Heart left ventricle (tissue), 16 donors: ENCODE measurements at places on chromosomes 6 and 20. TPM values are rescaled to one million over a fixed set of nuclear protein-coding genes. Genes with fewer than 3 reads are reported as not detected.
A peak's percentile ranks its signal among the peaks of the same experiment; 100 is the strongest.

ZNF451 gene
- 8.8 TPM for polyA plus RNA-seq

MRPS18B gene
- 219 TPM for polyA plus RNA-seq

GRCh38 chr6:107665382-107665781 lies 158.7 kb downstream of the SCML4 start:
- no peak for DNase-seq

DNA sequence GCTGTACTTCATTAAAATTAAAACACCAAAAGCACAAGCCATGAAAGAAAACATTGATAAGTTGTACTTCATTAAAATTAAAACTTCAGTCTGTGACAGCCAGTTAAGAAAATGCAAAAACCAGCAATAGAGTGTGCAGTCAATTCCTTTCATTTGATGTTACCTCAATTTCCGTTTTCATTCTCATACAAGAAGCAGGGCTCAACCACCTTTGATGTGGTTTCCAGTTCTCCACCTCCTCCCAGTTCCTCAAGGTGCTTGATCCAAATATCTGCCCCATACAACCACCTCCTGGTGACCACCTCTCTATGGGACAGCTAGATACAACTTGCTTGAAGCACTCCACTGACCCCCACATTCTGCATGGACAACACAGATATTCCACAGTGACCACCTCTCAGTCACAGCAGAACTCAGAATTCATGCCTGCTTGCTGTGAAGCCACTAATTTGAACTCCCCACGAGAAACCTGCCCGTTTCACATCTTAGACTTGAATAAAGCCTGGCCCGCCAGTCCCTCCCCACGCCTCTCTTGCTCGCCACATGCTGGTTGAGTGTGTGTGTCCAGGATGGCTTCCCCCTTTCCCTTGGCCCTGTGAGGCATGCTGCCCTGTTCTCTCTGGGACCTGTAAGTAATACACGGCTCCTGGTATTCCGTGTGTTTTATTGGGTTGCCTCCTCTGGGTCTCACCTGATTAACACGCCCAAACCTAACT lies 66.1 kb downstream of the FAM50B start:
- no peak for DNase-seq

GRCh38 chr6:166440729-166441128 lies 58.0 kb upstream of the MPC1 start:
- DNase-seq, result no peak

CCHCR1 gene
- 10.0 TPM for polyA plus RNA-seq

- DNase-seq, result no peak
These were observed 47.7 kb downstream of the COL19A1 start for GRCh38 chr6:69914015-69914485.

- no peak for DNase-seq
These were observed 73.0 kb downstream of the SLX4IP start for GRCh38 chr20:10508060-10508459.

HTR1E gene
- not detected for polyA plus RNA-seq

KCNQ2 gene
- polyA plus RNA-seq, result not detected

OPRL1 gene
- polyA plus RNA-seq, result 0.21 TPM

DNA sequence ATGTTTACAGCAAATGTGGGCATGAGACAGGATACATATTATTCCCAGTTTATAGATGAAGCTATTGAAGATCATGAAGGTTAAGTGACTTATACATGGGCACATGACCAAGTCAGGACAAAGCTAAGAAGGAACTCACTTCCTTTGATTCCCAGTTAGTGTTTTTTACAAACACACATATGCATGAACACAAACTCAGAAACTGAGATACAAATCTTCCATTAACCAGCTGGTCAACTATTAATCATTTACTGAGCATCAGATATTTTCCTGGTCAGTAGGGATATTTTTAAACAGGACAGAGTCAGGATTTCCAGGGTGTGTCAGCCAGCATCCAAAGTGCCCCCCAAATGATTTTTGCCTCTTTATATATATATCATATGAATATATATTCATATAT lies 222.2 kb downstream of the OGFRL1 start:
- no peak for DNase-seq

DNA sequence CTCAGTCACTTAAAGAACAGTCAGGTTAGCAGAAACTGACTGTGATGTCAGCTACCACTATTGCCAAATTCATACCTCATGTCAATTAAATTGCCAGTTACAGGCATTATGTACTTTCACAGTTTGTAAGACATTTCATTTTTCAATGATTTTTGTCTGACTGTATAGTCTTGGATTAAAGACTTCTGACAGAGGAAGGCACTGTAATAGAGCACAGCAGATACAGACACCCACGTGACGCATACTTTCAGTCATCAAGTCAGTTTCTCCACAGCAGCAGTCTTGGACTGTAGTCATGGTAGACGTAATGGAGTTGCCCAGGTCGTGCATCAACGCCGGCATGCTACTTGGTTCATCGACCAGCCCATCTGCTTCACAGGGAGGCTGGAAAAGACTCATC lies 29.5 kb upstream of the ELOVL5 start:
- no peak for DNase-seq

DNA sequence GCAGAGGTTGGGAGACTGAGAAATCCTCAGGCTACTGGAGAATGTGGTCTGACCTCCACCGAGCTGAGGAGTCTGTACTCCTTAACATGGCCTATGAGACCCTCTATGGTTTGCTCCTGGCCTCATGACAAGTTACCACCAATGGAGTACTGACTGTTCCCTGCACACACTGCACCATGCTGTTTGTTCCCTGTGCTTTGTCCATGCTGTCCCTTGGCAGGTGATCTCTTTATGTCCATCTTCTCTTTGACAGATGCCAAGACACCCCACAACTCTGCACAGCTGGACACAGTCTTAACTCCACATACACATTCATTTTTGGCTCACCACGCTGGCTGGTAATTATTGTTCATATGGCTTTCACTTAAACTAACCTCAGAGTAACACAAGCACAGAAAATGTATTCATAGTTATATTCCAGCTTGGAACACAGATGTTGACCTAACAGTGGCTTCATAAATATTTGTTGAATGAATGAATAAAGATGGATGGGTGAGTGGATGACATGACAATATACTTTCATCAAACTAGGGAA lies 258.0 kb downstream of the ATXN1 start:
- no peak for DNase-seq

MMP24 gene
- 0.19 TPM for polyA plus RNA-seq

DNA sequence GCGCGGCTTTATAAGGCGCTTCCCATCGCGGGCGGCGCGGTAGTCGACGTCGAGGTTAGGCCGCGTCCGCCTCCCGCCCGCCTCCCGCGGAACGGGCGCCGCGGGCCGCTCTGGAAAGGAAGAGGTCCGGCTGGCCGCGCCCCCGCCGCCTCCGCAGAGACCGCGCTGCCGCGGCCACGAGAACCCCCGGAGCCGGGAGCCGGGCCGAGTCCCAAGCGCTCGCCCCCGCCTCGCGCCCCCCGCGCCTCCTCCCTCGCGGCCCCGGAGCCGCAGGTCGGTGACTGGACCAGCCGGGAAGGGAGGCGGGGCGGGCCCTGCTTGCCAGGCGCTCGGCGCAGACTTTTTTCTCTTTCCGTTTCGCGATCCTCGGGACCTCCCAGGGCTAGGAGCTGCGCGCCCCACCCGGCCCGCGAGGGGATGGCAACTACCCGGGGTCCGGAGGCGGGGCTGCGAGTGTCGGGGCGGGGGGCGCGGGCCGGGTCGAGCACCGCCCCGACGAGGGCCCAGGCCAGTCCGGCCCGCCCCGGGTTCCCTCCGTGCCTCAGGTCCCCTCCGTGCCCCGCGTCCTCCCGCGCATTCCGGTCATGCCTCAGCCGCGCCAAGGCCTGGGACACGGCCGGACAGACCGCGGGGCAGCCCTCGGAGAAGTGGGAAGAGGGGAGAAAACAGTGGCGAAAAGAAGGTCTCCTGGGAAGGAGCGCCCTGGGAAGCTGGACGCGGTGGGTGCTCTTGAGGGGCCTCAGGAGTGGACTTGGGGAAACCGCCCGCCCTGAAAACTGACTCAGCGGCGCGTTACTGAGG lies 417 bp upstream of the PXDC1 start:
- DNase-seq, result peak; percentile 93

- no peak for DNase-seq
These were observed 1.3 kb downstream of the PDYN start for GRCh38 chr20:1992359-1993110.

DNA sequence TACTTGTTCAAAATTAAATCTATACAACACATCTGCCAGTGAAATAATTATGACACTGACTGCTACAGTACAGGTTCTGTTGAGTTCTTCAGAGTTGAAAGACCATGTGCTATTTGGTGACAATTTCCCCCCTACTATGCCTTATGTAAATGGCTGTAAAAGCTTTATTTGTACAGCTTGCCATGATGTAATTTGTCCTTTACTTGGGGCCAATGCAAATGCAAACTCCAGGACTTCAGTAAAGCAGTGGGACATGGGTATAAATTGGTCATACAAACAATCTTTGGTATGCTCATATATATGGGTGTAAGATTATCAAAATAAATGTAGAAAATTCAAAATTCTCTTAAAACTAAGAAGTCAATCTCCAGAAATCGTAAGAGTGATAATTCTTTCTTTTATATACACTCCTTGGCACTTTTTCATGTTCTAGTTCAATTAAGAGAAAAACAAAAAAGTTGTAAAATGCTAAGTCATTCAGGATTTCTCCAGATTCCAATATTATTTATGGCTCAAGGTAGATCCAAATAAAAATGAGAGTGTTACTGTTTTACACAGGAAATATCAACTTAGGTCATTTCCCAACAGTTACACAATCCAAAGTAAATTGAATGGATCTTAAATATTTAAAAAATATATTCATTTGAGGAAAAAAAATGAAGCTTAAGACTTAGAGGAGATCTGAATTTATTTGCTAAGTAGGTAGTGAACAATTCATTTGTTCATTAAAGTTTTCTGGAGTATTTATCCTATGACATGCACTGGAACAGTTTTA lies 1310.5 kb upstream of the CITED2 start:
- no peak for DNase-seq

LINC00237 gene
- not detected for polyA plus RNA-seq

- peak; percentile 71 for DNase-seq
These were observed 42.5 kb downstream of the EIF2S2 start for GRCh38 chr20:34069341-34070078.

SPEF1 gene
- polyA plus RNA-seq, result 0.17 TPM

EPM2A gene
- 21.3 TPM for polyA plus RNA-seq

GRCh38 chr20:44856442-44856841 lies 29.1 kb upstream of the YWHAB start:
- no peak for DNase-seq

NKAIN2 gene
- polyA plus RNA-seq, result 0.19 TPM

- DNase-seq, result no peak
These were observed 95.9 kb downstream of the SAMD5 start for GRCh38 chr6:147604373-147604772.

ZNF341 gene
- 2.0 TPM for polyA plus RNA-seq

BEND3 gene
- 0.30 TPM for polyA plus RNA-seq

GNAS-AS1 gene
- 0.17 TPM for polyA plus RNA-seq

DNA sequence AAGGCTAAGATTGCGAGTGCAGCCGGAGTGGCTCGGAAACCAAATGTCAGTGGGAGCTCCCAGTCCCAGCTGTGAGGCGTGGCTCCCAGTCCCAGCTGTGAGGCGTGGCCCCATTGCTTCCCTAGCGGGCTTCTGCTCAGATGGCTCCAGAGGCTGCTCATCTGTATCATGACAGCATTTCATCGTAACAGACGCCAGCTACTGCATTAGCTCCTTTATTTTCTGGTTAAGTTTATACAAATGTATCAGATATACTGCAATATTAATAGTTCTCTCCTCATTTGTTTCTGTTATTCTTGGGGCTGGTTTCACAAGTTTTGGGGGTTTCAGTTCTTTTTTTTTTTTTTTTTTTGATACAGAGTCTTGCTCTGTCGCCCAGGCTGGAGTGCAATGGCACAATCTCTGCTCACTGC lies 34.7 kb upstream of the TBXT start:
- no peak for DNase-seq

PREX1 gene
- polyA plus RNA-seq, result 7.2 TPM

DNA sequence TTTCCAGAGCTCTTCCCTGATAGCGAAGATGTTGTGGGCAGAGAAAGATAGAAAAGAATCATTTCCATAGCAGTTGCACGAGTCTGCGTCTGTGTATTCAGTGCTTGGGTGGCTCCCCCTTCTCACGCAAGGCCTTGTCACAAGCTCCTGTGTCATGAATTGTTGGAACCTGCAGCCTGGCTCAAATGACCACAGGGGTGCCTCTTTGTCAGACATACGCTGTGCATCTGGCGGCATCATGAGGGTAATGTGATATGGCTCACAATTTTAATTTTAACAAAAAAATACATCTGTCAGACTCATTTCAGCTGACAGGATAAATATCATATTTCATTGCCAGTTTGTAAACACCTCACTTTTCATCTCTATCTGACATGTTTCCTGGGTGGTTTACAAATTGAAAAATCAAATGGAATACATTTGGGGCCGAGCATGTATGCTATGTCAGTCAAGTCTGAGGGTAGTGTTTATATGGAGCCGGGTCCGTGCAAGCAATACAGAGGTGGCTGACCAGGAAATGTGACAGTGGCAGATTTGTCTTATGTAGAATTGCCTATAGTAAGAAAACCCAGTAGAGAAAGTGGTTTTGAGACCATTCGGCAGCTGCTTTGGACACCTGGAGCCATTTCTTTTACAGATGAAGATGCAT lies 90.9 kb downstream of the CAP2 start:
- peak; percentile 28 for DNase-seq

GRCh38 chr20:38152621-38153221 lies 12.3 kb downstream of the TGM2 start:
- DNase-seq, result peak; percentile 90
